ENCODE measurements at places on chromosomes 5 and 9.

- no peak for DNase-seq
Measured at GRCh38 chr9:133892193-133892920, 99.8 kb downstream of the VAV2 start.

DNA sequence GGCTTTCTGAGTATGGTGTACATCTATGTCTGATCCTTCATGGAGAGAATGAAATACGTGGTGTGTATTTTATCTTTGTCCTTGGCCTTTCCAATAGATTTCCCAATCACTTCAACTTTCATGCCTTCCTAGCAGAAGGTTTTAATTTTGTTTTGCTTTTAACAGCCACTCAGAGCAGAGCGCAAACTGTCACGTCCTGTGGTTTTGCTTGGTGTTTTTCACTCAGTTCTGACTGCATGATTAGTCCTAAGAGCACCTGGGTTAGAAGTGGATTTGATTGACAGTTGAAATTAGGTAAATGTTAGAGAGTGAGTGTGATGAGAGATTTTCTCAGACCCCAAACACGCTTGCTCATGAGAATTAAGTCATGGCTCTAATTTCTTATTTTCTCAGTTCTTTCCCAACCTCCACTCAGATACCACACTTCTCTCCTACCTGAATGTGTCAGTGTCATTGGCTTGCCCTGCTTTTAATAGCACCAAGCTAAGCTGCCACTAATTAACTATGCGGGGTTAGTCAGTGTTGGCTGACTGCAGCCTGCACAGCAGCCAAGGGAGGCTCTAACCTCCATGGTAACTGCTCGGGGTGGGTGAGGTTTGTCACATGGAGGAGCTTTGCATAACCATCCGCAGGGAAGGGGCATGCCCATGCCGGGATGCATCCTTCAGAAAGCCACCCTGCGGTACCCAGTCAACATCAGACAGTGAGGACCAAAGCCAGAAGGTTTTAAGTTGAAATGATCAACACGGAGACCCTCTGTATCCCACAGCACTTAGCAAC is 173.4 kb downstream of the NR3C1 start:
- DNase-seq: no peak

DNA sequence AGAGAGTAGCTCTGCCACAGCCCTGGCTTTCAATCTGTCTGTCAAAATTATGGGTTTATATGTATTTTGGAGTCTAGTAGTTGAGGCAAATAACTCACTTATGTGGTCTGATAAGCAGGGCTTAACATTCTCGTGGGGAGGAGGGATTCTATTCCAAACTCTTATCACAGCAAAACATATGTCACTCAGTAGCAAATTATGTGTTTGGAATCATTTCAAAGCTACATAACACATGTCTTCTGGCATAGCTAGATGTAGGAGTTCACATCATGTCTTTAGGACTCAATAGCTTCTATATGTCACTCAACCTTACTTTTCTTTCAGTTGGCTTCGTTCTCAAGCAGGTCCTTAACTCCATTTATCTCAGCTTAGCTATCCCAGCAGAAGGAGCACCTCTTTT is 144.5 kb upstream of the SEMA6A start:
- DNase-seq: no peak

- DNase-seq: no peak
Measured at GRCh38 chr9:111232997-111233790, 96.8 kb downstream of the OR2K2 start.

- DNase-seq: no peak
Measured at GRCh38 chr5:166834246-166834645, 1457.2 kb upstream of the WWC1 start.

DNA sequence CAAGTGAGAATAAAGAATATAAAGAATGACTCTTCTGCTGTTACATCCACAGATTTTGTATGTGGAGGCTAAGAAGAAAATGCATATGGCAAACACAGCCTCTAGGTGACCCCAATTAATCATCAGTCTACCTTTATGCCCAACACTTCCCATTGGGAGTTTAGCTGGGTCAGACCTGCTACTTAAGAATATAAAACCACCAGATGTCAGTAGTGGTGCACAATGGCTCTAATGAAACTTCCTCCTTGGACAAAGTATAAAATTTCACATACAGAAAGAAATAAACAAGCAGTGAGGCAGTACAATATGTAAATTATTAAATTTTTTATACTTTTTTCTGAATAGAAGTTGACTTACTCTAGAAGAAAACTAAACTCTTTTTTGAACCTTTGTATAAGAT is 539.9 kb downstream of the BRINP1 start:
- no peak for DNase-seq

DNA sequence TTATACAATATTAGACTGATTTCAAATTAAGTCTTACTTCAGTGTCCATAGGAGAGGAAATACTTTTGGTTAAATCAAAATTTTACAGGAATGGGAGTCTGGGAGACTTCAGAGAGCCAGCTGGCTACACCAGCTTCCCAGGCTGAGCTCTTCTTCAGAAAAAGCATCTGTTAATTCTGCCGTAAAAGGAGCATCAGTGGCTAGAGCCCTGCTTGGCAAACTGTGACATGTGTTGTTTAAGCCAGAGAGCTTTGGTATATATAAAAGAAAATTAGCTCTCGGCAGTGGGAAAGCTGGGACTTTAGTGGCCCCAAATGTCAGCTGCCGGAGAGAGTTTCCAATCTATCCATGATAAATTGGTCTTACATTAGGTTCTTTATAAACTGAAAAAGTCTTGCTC is 378.8 kb upstream of the TUSC1 start:
- DNase-seq: no peak

GRCh38 chr5:19853616-19854240 is 134.3 kb downstream of the CDH18 start:
- no peak for DNase-seq

DNA sequence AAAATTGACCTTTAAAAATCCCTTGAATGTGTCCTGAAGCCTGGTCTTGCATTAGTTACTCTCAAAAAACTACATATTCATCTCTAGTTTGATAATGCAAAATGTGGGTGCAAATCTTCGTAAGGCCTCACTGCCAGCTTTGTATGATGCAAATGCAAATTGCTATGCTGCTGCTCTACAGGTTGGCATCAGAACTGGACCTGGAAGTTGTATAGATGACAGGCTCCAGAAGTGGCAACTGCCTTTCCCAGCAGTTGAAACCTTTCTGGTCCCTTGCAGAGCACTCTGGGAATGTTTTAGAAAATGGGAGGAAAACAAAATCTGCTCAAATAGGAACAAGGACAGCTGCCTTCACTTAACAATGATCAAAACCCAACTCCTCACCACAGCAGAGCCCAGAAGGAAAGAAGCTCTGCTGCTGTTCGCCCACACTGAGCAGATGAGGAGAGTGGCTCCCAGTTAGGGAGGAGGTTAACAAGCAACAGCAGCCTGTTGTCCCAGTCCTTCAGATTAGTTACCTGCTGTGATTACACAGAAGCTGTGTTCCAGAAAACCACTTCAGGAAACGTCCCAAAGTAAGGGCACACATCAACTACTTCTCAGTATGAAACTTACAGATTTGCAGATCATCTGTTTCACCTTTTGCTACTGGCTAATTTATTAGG is 93.5 kb downstream of the PLPP1 start:
- no peak for DNase-seq

GRCh38 chr9:68552700-68553476 is 12.2 kb upstream of the TMEM252 start:
- DNase-seq: no peak
